NCI-H69 (cell line): ENCODE measurements at places on chromosomes 4 and X.

- DNase-seq: no peak
These were observed 39.6 kb upstream of the BBS12 start for GRCh38 chr4:122692641-122693520.

DNA sequence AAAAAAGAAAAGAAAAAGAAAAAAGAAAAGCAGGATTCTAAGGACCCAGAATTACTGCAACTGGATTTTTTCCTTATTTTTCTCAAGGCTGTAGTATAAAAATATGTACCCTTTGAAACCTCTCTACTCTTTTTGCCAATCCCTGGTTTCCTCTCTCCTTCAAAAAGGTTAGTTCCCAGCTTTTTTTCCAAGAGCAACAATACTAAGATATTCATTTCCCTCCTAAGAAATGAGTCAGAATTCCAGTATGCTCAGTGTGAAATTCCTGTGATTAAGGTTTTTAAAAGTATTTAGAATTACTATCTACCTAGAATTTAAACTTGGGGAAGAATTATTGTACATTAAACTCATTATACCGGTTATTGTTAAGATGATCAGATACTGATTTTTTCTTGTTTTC, 22.0 kb downstream of the SMIM14 start:
- no peak for DNase-seq

- no peak for DNase-seq
These were observed 44.3 kb downstream of the AR start for GRCh38 chrX:67587946-67588624.

DNA sequence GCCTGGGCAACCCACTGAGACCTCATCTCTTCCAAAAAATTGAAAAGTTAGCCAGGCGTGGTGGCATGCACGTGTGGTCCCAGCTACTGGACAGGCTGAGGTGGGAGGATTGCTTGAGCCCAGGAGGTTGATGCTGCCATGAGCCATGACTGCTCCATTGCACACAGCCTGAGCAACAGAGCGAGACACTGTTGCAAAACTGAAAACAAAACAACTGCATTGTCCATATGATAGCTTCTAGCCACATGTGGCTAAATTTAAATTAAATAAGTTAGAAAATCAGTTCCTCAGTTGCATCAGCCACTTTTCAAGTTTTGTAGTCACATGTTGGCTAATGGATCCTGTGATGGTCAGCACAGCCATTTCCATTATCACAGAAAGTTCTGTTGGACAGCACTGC, 67.9 kb downstream of the GAB1 start:
- DNase-seq: no peak

DNA sequence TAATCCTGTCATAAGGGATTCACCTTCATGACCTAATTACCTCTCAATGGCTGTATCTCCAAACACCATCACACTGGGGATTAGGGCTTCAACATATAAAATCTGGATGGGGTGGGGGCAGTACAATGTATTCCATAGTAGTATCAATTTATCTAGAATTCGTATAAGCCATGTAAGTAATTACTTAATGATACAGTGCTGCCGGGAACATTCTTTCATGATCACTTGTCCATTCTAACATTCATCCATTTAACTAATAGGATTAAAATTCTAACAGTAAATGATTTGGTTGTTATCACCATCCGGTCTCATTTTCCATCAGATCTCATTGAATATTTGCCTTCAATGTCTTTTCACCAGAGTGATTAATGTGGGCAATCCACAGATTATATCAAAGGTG, 1620.9 kb upstream of the TENM3 start:
- no peak for DNase-seq

- peak; percentile 1 for DNase-seq
These were observed 121.7 kb upstream of the HCCS start for GRCh38 chrX:10989386-10989785.

DNA sequence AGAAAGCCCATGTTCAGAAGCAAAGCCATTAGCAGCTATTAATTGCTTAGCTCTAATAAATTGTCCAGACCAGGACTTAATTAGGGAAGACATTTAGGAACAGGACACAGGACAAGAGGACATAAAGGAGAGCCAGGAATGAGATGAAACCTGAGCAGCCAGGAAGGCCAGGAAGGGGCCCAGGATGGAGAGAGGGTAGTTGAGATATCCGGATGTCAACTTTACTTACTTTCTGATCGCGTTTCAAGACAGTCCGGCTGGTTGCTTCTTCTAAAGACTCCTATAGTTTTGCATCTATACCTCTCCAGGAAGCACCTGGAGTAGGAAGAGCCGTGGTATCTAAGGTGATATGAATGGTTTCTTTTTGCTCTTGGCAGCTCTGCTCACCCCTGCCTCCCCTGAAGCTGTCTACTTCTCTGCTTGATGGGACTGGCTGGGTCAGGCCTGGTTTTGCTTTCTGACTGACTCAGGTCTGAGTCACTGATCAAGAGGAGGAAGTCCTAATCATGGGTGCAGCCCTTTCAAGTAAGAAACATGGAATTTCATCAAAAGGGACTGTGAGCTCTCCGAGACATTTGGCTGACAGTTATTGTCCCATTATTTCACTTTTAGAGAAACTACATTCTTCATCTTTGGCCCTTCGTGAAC, 733.3 kb downstream of the RPA4 start:
- no peak for DNase-seq

DNA sequence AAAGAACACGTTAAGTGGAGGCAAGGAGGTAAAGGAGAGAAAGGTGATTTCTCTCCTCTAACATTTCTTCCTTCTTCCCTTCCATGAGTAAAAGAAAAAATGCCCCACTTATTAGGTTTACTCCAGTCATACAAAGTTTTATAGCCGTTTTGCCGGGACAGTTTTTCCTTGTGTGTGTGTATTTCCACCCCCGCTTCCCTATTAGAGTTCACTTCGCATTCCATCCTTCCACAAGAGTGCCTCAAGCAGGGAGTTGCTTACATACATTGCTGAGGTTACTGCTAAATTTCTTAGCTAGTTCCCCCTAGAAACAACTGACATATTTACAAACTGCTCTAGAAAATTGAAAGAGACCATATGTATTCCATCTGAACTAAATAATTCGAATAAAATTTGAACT, 45.2 kb upstream of the BMP15 start:
- no peak for DNase-seq

DNA sequence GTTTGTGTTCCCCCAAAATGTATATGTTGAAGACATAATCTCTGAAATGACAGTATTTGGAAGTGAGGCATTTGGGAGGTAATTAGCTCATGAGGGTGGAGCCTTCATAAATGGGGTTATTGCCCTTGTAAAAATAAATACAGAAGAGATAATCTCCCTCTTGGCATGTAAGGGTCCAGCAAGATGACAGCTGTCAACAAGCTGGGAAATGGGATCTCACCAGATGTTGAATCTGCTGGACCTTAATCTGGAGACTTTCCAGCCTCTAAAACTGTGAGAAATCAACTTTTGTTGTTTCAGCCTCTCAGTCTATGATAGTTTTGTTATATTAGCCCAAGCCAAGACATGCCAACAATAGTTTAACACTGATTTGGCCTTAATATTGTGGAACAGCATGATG, 438.2 kb upstream of the PCDH7 start:
- no peak for DNase-seq

GRCh38 chrX:40996886-40997530, 88.2 kb upstream of the USP9X start:
- peak; percentile 61 for DNase-seq

DNA sequence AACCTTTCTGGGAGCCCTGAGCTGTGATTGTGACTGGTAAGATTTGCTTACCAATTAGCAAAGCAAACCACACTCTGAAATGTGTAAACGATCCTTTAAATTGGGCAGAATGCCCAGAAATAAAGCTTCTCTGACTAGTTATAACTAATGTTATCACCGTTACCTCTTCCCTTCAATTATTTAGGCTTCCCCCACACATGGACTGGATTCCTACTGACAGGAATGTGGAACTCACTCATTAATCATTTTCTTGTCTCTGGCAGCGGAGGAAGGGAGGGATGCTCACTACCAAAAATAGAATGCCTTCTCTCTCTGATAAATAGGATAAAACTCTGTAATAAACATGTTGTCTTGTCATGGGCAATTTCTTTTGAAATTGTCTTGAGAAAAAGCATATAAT, 25.3 kb upstream of the NWD2 start:
- DNase-seq: peak; percentile 77

DNA sequence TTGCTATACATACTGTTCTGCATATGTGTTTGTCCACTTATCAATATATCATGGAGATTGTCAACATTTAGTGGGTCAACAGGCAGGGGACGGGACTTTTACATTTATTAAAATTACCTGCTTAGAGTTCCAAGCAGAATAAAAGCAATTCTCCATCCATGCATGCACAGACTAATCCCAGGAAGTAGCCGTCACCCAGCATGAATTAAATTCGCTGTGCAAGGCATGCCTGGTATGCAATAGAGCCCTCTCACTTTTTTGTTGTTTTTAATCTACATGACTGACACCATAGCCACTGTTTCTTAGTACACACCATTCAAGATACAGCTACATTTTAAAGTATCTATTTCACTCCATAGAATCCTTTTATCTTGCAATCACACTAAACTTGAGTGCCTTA, 108.9 kb downstream of the USP46 start:
- DNase-seq: no peak

DNA sequence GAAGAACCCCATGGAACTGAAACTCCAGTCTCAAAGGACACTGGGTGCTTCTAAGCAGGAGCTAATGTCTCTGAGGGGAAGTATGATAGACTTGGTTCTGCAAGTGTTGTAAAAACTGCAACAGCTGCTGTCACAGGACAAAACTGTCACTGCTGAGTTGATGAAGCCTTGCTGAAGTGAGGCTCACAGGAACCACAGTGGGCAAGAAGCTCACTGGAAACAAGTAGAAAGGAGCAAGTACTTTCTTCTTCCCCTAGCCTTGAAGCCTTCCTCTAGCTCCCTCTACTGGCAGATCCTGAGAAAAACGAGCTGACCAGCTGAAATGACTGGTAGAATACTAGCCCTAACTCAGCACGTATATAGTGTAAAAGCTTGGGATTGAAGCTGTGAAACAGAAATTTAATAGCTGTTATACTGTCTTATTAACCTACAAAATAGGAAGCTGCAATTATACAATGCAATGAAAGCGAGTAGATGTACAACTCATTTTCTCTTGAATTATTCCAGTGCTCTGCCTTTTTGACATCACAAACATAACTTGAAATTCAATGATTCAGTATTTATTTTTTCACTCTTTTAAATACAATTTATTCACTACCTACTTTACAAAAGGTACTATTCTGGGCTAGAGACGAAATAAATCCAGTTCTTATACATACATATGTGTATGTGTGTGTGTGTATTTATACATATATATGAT, 91.4 kb downstream of the GABRB1 start:
- peak; percentile 42 for DNase-seq

DNA sequence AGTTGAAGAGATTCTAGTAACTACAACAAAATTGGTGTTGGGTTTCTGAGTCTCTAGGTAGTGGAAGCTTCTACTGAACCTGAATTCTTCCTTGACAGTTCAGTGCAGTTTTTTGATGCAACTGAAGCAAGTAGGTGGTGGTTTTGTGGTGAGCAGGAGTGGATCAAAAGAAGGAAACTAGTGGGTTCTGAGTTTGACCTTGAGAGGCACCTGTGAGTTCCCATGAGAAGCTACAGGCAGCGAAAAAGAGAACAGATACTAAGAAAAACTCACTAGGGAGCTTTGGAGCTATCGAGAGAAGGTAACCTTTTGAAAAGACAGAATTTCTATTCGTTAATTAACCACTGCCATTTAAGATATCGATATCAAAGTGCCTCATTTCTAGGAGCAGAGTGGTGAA, 145.2 kb downstream of the PDHA2 start:
- DNase-seq: no peak

DNA sequence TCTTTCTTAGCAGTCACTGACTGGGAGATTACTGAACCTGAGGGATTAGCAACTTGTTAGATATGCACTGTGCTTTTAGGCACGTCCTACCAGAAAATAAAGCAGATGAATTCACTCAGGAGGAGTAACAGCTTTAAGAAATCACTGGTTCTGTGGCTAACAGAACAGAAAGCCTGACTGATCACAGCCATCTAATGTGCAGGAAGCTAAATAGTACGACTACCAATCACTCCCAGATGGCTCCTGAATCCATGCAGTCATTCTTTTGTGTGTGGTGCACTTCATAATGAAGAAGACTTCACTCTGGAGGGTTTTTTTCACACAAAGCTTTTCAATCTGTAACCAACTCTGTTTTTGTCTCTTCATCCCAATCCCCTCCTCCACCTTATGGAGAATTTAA, 305.3 kb upstream of the INTU start:
- DNase-seq: no peak

DNA sequence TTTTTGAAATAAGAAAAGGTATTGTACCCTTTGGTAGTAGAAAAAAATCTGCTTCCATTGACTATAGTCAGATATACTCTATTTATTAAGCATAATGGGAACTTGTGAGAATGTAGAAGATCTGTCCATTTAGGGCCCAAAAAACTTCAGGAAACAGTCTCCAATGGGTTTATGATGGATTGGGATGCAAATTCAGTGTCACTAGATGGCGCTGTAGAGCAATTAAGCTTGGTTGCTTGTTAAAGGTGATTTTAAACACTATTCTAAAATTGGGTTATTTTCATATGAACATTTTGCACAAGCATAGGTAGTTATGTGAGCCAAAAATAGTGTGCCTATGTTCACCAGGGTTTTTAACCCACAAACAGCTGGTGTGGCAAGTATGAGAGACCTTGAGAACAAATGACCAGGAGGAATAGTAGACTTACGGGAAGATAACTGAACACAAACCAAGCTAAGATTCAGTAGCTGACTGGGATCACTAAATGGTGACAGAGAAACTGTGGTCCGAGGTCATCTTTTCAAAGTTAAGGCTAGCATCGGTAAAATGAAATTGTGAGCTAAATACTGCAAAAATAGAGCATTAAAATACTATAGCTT, 80.3 kb upstream of the LSM6 start:
- peak; percentile 65 for DNase-seq

DNA sequence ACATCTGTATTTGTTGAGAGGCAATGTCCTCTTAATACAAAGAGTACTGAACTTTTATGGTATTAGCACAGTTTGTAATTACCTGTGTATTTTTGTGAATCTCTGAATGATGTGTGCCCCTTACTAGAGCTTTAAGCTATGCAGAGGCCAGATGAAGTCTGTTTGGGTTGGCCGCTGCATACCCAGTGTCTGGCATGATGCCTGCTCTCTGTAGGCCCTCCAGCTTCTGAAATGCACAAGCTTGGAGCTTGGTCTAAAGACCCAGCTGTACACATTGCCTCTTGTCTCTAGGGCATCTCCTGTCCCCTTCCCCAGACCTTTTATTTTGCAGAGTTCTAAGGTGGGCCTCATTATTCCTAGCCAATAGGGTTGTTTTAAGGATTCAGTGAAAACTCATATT, 68.6 kb downstream of the CDS1 start:
- no peak for DNase-seq

DNA sequence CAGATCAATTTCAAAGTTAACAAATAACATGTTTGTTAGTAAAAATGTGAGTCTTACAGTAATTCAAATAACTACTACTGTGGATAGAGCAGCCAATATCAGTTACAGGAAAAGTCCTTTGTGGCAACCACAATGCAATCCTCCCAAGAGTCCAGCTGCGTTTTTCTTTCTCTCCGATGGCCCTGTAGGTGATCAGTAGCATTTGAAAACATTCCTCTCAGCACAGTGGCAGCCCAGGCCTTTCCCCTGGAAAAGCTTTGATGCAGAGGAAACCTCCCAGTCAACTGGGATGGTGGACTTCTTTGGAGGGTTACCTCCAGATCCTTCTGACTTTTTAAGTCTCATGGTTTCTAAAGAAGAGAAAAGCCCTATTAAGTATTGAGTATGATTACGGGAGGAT, 18.0 kb upstream of the PDZD4 start:
- DNase-seq: no peak
